ENCODE measurements at places on chromosomes 11 and 22. TPM values are rescaled to one million over a fixed set of nuclear protein-coding genes. Genes with fewer than 3 reads are reported as not detected.
A peak's percentile ranks its signal among the peaks of the same experiment; 100 is the strongest.

GRCh38 chr22:37485395-37486223 is 575 bp downstream of the MFNG start:
- DNase-seq = no peak

GRCh38 chr11:30107899-30108298 is 91.1 kb upstream of the KCNA4 start:
- DNase-seq = no peak

GRCh38 chr11:78838417-78838816 is 263.8 kb upstream of the NARS2 start:
- no peak for DNase-seq

GRCh38 chr22:47352920-47353700 is 590.7 kb downstream of the TBC1D22A start:
- peak; percentile 36 for DNase-seq

DNA sequence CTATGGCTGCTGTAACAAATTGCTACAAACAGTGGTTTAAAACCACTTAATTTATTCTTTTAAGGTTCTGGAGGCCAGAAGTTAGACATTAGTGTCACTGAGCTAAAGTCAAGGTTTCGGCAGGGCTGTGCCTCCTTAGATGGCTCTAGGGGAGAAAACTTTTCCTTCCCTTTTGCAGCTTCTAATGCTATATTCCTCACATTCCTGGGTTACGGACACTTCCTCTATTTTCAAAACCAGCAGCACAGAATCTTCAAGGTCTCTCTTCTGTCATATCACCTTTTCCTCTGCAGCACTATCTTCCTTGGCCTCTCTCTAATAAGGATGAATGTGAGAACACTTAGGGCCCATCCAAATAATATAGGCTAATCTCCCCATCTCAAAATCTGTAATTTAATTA is 87.0 kb downstream of the C11orf87 start:
- no peak for DNase-seq

- DNase-seq = no peak
These were observed 38.9 kb downstream of the MS4A2 start for GRCh38 chr11:60127311-60127811.

GRCh38 chr11:34501500-34501899 is 12.1 kb downstream of the ELF5 start:
- DNase-seq = no peak

EI24 gene
- total RNA-seq = 47.1 TPM

DEFB131B gene
- total RNA-seq = not detected

MPPED2 gene
- total RNA-seq = 8.0 TPM

DLG2 gene
- 17.3 TPM for total RNA-seq

OR4D6 gene
- total RNA-seq = not detected
